ENCODE measurements at places on chromosomes 3 and 15. TPM values are rescaled to one million over a fixed set of nuclear protein-coding genes. Genes with fewer than 3 reads are reported as not detected.

GRCh38 chr3:153957421-153957820 is 163.8 kb upstream of the ARHGEF26 start:
- no peak for DNase-seq

Gene SLCO3A1
- 12.1 TPM for total RNA-seq

DNA sequence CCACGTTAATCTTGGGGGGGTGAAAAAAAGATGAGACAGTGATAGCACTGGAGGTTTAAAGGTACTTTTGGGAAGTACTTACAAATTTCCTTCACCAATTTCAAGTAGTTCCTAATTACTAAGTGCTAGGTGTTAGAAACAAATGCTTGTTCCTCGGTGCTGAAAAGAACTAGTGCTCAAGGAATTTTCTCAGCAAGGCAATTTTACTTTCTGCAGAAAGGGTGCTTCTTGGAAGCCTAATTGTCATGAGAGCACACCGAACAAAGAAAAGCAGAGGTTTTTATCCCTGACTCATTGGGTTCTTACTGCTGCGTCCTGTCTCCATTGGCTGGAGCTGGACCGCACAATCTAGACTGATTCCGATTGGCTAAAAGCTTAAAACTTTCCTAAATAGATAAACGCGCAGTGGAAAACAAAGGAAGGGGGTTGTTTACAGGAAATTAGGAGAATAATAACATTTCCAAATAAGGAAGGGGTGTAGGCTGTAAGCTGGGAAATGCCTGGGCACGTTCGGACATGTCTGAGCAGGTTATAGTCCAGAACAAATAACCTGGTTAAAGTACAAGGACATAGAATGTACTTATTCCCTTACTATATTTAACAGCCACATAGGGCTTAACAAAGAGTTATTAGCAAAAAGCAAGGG is 49.6 kb downstream of the CHD2 start:
- peak; percentile 47 for DNase-seq

- no peak for DNase-seq
Observed at GRCh38 chr3:65433480-65433879, 605.2 kb downstream of the MAGI1 start.

Gene CTXND1
- total RNA-seq = not detected

GRCh38 chr15:79037848-79038247 is 52.7 kb downstream of the RASGRF1 start:
- no peak for DNase-seq

Gene CADM2
- 10.0 TPM for total RNA-seq

DNA sequence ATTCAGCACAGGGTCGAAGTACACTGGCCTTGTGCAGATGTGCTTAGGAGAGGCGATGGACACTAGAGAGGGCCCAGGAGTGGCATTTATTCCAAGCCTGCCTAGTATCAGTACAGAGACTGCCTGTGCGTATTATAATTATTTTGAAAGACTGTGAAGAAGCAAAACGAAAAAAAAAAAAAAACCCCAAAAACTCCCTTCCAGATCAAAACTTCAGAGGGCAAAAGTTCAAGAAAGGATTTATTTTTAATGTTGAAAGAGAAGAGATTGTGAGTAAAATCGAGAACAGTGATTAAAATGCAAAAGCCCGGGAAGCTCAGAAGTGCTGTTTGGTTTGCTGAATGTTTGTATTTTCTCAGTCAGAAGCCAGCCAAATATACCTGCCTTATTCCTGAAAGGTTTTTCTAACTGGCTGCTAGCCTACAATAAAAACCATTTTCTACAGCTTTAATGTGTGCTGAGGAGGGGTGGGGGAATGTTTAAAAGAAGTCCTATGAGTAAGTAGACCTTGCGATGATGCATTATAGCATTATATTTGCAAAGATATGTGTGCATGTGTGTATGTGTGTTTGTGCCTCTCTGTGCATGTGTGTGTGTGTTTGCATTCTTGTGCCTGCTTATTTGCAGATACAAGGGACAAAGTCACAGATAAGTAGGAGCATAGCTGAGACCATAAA is 19.3 kb upstream of the LZTFL1 start:
- no peak for DNase-seq

Gene CPNE9
- total RNA-seq = 3.8 TPM

GRCh38 chr3:184592371-184593219 is 31.0 kb downstream of the EPHB3 start:
- no peak for DNase-seq
